Right forelimb (tissue), 1 donor: ENCODE measurements at places on chromosomes 7 and 10.

GRCh38 chr10:78914502-78915189, 154.1 kb upstream of the ZMIZ1 start:
- no peak for DNase-seq

GRCh38 chr10:43674553-43675210, 26.0 kb upstream of the ZNF32 start:
- no peak for DNase-seq

- DNase-seq = no peak
Observed at GRCh38 chr7:8536431-8536830, 103.0 kb downstream of the NXPH1 start.

DNA sequence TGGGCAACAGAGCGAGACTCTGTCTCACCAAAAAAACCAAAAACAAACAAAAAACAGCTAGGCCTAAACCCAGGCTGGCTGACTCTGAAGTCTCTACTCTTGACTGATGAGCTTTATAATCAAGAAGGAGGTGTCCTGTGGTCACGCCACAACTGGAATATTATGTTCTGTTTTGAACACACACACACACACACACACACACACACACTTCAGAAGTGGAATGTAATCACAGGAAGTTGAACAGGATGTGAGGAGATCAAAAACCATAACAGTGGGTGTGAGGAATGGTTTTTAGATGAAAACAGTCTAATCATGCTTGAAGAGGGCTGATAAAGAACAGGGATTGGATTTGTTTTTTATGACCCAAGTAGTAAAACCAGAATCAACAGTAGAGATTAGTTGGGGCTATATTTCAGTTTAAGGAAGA, 51.1 kb upstream of the IL6 start:
- DNase-seq = no peak

DNA sequence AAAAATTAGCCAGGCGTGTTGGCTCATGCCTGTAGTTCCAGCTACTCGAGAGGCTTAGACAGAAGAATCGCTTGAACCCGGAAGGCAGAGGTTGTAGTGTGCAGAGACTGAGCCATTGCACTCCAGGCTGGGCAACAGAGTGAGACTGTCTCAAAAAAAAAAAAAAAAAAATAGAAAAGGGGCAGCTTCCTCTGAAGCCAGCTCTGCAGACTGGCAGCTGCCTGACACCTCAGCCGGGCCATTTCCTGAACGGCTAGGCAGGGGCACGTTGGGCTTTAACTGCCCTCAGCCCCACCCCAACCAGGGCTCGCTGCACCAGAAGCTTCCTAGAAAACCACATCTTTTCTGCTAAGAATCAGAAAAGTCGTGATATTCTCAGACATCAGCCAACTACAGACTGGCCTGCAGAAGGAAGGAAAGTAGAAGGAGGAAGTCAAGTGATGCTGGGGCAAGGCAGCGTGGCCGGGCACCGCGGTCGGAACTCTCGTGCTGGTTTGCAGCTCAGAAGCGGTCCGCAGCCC, 38.0 kb downstream of the PRKAG2 start:
- no peak for DNase-seq

DNA sequence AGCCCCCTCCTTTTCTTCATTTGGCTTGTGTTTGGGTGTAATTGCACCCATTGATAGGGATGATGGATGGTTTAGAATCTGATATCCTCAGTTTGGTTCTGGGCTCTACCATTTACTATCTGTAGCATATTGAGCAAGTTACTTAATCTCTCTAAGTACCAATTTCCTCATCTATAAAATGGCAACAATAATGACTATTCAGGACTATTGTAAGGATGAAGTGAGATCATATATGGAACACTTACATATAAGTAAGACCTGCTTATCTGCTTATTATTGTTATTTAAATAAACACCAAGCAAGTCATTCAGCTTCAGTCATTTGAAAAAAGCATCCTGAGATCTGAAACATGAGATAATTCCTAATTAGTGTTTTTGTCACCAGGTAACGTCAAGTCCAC, 127.0 kb downstream of the SEC23IP start:
- no peak for DNase-seq

DNA sequence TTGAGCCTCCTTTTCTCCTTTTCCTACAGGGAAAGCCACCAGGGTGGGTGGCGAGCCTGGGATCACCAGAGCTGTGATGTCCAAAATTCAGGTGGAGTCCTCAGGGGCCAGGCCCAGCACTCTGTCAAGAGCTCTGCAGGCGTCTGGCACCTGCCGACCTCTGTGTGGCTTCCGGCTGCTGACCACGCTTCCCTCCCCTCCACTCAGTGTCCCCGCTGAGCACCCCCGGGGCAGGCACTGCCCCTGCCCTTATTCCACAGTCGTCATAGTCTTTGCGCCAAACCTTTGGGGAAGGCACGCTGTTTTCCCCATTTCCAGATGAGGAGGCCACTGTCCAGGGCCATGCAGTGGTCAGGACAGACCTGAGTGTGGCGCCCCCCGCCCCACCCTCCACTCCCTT, 7.5 kb downstream of the MTG1 start:
- DNase-seq = no peak

DNA sequence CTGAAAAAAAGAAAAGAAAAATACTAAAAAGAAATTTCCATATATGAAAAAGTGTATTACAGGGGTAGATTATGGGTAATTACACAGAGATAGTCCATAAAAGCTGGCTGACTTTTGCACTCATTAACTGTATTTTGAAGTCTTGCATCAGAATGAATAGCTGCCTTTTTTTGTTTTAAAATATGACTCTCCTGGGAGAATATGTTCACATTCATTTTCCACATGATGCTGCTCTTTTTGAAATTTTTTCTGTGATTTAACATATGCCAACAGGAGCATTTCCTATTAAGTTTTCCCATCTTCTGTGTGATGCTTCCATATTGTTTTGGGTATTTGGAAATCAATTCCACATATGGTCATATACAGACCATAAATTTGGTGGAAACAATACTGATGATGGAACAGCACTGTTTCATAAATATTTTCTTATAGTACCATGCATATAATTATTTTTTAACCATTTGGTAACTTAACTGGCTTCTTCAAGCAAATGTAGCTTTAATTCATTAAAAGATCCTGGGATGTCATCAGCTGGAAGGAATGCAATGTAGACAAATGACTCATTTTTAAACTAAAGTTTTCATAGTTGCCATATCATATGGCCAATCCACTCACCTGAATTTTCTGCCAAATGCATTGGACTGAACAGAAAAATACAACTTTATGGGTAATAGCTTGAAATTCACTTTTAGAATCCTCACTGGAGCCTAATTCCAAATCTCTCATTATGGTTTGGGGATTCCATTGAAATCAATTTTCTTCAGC, 313.9 kb upstream of the GLI3 start:
- no peak for DNase-seq

DNA sequence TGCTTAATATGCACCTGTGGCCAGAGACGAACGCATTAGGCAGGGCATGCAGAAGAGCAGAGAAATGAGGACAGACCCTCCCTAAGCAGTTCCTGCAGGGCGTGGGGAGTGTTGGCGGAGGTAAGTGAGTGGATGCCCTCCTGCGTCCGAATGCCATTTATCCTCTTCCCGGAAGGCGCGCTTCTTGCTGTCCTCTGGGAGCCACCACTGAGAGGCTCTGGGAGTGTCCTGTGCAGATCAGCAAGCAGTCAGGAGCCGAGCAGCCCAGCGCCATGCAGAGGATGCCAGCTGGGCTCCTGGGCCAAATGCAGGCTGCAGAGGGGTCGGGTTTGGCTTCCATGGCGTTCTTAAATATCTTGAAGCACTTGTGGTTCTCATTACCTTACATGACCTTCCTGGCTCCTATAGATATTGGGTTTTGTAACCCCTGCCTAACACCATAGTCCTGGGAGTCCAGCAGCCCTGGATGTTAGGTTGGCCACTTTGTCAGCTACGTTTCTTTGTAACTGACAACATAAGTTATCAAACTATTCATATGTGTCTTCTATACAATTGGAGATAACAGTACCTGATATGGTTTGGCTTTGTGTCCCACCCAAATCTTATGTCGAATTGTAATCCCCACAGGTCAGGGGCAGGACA, 30.0 kb upstream of the SLIT1 start:
- DNase-seq = no peak

DNA sequence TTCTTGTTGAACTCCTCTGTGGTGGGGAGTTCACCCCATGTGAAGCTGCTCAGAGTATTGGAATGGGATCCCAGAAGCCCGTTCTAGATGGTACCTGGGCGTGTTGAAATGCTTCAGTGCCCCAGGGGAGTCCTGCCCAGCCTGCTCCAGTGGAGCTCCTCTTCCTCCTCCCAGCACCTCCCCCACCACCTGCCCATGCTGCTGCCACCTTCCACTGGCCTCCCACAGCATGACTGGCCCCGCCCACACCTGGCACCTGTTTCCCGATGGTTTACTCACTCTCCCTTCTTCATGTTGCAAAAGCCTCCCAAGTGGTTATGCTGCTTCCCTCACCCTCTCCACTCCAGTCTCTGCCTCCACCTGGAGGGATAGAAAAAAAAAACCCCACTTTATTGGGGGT, 32.2 kb upstream of the PCBD1 start:
- no peak for DNase-seq

DNA sequence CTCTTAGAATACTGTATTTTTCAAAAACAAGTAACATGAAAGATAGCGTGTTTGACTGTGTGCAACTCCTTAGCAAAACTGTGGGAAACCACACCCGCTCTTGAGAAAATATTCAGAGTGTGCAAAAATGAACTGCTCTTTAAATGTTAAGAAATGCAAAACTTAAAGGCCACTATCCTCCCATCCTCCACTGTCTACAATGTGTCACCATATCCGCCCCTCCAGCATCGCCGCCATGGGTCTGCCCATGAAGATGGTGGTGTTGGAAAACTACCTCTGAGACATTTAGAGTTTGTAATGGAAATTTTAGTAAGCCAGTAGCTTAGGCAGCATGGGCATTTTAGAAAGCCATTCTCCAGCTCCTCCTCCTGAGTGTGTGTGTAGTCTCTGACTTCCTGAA, 20.1 kb upstream of the NMT2 start:
- no peak for DNase-seq

GRCh38 chr10:43734716-43735115, 86.0 kb upstream of the ZNF32 start:
- no peak for DNase-seq

- no peak for DNase-seq
Observed at GRCh38 chr7:158550886-158551452, 36.7 kb downstream of the PTPRN2 start.

- DNase-seq = no peak
Observed at GRCh38 chr7:132390705-132391104, 185.6 kb downstream of the PLXNA4 start.

DNA sequence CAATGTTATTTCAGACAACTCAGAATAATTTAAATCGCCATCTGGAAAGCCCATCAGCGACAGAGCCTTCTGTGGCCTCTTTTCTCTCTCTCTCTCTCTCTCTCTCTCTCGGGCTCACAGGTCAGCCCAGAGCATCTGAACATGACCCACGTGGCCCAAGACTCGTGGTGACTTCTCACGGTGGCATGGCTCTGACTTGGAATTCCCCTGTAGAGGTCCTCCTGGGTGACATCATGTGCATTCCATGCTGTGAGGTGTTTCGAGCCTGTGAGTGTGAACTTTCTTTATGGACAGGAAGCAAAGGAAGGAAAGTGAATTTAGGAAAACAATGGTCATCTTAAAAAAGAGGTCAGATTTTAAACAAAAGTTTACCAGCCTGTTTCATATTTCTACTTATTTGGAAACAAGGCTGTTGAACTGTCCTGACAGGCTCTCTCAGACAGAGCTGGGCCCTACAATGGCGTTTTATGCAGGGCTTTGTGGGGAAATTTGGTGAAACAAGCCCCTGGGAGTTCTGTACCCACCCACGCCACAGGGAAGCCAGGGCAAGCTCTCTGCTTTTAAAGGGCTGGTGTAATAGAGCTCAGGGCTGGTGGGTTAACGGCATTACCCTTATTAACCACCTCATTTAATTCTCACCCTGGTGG, 359.7 kb upstream of the ZNF32 start:
- no peak for DNase-seq

DNA sequence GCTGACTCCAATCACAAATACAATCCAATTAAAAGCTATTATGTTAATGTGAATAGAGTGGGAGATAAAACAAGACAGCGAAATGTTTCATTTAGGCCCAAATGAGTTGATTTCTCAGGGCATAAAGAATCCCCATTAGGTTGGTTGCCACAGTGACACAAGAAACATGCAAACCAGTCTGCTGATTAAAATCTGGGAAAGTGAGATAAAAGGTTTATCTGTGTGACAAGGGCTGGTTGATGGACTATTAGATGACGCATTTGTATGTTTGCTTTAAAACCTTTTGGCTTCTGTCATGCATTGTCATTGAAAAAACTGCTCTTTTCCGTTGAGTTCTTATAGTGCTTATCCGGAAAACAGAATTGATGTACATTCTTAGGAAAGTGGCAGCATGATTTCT, 658.2 kb downstream of the GATA3 start:
- no peak for DNase-seq

- no peak for DNase-seq
Observed at GRCh38 chr10:68756766-68757165, 35.7 kb downstream of the CCAR1 start.

GRCh38 chr10:83274088-83274487, 865.2 kb upstream of the GHITM start:
- no peak for DNase-seq

GRCh38 chr7:114708646-114709045, 213.2 kb upstream of the MDFIC start:
- DNase-seq = no peak
